ENCODE measurements at places on chromosomes 6 and 20.
A peak's percentile ranks its signal among the peaks of the same experiment; 100 is the strongest.

DNA sequence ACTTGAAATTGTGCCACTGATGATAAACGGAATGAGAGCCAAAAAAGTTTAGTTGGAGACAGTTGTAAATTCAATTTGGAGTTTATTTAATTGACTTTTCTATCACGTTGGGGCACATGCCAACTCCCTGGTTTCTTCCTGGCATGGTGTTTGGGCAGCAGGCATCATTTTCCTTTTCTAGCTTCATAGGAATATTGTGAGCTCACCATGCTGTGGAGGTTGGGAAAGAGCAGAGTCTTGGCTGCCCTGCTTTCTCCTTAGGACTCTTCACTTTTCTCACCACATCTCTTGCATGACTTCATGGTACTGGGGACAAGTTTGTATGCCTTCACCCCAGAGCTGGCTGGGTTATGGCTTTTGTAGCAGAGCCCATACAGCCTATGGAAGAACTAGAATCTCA, 6.4 kb downstream of the SCAND1 start:
- DNase-seq, result no peak

DNA sequence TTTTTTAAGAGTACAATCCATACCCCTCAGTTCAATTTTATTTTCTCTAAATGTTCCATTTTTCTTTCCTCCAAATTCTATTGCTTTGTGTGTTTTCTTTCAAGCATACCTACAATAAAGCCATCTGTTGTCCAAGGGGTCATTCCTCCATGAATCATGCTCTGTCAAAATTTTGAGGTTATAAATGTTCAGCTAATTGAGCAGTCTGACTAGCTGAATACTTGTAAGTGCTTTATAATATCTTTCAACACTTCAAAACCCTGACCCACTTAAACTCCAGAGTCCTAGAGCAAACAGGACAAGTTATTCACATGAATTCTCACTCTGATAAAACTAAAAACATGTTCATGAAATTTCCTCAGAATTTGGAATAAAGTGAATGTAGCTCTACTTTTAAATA, 33.4 kb upstream of the EYA4 start:
- DNase-seq, result no peak

DNA sequence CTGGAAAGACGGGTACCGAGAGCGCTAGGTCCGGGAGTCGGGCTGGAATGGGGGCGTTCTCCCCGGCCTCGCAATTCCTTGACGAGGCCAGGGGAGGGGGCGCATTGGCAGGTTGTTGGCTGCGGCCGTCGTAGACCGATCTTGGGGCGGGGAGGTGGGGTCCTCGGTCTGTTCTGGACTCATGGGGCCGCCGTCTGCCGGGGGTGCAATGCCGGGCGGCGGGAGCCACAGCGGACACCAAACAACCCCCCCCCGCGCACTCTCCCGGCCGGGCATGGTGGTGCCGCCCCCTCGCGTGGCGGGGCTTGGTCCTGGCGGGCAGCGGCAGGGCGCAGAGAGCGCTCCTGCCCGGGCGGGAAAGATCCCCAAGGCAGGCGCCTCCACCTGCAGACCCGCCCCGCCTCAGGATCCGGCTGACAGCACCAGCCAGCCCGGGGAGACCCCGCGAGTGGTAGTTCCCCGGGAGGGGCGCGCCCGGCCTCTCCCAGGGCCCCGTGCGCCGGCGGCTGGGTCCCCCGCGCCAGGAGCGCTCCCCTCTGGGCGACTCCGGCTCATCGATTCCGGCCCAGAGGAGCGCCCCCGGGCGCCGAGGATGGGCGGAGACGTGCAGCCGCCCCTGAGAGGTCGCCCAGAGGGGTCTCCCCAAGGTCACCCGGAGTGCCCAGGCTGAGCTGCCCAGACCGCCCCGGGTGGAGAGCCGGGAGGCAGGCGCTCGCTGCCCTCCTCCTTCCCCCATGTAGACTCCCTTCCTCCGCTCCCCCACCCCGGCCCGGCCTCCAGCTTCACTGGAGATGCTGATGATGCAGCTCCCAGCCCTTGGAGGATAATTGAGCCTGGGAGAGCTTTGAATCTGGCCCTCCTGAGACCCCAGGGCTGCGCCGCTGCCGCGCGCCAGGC, 709 bp downstream of the PPP1R16B start:
- DNase-seq, result no peak

DNA sequence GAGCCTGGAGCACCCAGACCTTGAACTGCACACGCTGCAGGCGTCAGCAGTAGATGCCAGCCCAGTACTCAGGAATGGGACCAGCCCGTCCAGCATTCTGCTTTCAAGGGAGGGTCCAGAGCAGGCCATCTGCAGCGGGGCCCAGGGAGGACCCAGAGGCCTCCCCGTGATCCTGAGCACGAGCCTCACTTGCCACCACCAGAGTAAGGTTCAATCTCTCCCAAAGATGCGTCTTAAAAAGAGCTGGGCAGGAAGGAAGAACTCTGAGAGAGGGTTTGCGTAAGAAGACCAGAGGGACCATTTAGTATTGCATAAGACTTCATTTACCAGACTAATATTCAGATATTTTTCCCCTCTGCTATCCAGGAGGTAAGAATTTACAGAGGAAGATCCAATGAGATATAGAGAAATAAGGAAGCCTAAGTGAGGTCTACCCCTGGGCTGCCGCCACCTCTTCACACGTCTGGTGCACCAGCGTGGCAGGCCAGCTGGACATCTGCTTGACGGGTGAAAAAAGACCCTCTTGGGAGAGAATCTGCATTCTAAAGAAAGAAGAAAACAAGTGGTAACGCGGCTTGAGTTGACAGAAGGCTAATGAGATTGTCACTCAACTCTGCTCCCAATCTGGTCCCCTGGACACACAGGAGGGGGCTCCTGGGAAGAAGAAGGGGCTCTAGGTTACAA, 107.3 kb downstream of the PRND start:
- no peak for DNase-seq

- DNase-seq, result no peak
These were observed 122.6 kb downstream of the FUT9 start for GRCh38 chr6:96138406-96138805.

- DNase-seq, result no peak
These were observed 2.6 kb upstream of the SLC22A7 start for GRCh38 chr6:43295456-43295855.

- no peak for DNase-seq
These were observed 92.4 kb downstream of the RTN4IP1 start for GRCh38 chr6:106536851-106537250.

GRCh38 chr20:60513141-60513540, 554.9 kb downstream of the CDH26 start:
- DNase-seq, result no peak

GRCh38 chr6:99331531-99331930, 17.9 kb downstream of the FAXC start:
- DNase-seq, result no peak

DNA sequence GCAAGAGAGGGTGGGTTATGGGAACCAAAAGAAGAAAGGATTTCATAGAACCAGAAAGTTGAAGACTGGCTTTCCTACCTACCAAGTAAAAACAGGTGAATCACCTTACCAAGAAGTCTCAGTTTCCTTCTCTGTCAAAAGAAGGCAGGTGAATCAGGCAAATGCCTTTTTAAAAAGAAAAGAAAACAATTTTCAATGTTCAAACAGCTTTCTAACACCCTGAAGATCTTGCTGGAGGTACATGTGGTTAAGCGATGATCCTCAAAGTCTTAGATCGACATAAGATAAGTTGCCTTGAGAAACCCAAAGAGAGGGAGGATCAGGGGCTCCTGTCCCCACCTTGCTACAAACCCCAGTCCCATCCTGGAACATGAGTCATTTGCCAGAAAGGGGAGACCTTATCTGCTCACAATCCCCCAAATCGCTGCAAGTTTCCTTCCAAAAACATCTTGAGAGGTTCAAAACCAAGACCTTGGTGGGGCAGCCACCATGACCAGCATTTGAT, 71.6 kb downstream of the NFATC2 start:
- no peak for DNase-seq

GRCh38 chr20:50450881-50451752, 59.1 kb upstream of the PTPN1 start:
- peak; percentile 56 for DNase-seq

GRCh38 chr6:144595266-144595665, 310.1 kb downstream of the UTRN start:
- DNase-seq, result no peak

DNA sequence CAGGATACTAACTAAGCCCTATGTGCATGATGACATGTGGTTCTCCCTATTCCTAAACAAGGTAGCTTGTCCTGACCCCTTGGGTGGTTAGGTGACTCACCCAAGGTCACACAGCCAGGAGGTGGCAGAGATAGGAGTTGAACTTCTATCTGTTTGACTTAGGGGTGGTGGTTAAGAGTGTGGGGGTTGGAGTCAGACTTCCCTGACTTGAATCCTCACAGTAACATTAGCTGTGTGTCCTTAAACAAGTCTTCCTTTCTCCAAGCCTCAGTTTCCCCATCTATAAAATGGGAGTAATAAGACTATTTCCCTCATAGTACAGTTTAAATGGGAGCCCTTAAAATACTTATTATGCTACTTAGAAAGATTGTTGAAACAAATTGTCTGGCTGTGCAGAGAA, 21.9 kb downstream of the SLC12A5 start:
- DNase-seq, result no peak

DNA sequence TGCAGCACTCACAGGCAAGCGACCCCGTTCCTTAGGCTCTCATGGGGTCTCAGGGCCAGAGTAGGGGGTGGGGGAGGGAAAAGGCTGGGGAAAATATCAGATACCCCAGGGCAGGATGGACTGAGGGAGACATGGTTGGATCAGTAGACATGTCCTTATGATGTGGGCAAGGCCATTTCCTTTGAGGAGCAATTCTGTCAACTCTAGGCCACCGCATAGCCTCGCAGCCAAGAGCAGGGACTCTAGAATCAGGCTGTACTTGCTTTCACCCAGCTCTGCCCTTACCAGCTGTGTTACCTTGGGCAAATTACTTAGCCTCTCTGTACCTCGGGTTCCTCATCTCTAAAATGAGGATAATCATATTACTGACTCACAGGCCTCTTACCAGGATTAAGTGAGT, 2.2 kb upstream of the MAPK13 start:
- no peak for DNase-seq

Data from stomach (tissue), 19 donors.